Gastrocnemius medialis (tissue), 4 donors: ENCODE measurements at places on chromosomes 12 and 14. TPM values are rescaled to one million over a fixed set of nuclear protein-coding genes. Genes with fewer than 3 reads are reported as not detected.

The LBHD2 gene
- not detected for total RNA-seq

The RPS6KL1 gene
- 11.7 TPM for total RNA-seq

The MYF5 gene
- 9.3 TPM for total RNA-seq

The RNASE3 gene
- total RNA-seq: not detected

The SLC48A1 gene
- total RNA-seq: 28.3 TPM
